Cortex of kidney (tissue), 1 donor: ENCODE measurements at places on chromosomes 2 and 18.

DNA sequence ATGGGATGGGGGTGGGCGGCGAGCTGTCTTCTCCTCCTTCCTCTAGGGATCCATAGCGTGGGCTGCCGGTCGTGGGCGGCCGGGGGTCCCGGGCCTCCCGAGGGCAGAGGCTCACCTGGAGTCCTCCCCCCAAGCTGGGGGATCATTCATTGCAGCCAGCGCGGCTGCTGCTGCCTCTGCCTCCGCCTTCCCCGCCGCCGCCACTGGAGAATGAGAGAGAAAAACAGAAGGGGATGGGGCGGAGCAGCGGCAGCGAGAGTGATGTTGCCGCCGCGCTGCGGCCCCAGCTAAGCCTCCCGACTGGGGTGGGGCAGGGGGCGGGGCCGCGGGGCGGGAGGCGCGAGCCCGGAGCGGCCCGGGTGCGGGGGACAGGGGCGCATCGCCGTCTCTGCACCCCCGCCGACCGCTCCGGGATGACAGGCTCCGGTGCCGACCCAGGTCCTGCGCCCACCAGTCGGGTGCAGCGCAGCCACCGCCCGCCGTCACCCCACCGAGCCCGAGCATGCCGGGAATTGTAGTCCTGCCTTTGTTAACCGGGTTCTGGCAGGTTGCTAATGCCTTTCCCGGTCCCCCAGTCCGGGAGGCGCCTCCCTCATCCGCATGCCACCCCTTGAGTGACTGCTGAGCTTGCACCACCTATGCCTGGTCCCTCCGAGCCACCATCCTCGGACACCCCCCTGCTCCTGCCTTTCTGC lies at the start of gene KIF3C:
KIF3C (minus strand) TSS at position 225 of the 695 bp plus-strand sequence. CDS start 580 bp downstream, outside the sequence.
- no peak for DNase-seq

GRCh38 chr18:75739682-75740081 lies 312.2 kb upstream of the SMIM21 start:
- no peak for DNase-seq

- no peak for DNase-seq
Measured at GRCh38 chr18:59712311-59712710, 15.1 kb upstream of the CCBE1 start.

GRCh38 chr18:42730272-42730671 lies 385.2 kb downstream of the RIT2 start:
- no peak for DNase-seq

- no peak for DNase-seq
Measured at GRCh38 chr2:31253356-31254131, 19.6 kb downstream of the EHD3 start.

DNA sequence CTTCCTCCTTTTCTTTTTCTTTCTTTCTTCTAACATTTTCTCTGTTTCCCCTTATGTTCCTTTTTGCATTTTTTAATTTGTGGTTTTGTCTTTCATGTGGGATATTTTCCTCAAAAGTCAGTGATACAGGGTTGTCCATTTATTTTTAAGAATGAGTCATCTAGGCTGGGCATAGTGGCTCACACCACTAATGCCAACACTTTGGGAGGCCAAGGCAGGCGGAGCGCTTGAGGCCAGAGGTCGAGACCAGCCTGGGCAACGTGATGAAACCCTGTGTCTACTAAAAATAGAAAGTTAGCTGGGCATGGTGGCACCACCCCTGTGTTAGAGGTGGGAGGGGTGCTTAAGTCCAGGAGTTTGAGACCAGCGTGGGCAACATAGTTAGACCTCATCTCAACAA lies 35.8 kb downstream of the KATNAL2 start:
- DNase-seq, result no peak

- no peak for DNase-seq
Measured at GRCh38 chr2:52960881-52961280, 806.7 kb upstream of the CHAC2 start.

DNA sequence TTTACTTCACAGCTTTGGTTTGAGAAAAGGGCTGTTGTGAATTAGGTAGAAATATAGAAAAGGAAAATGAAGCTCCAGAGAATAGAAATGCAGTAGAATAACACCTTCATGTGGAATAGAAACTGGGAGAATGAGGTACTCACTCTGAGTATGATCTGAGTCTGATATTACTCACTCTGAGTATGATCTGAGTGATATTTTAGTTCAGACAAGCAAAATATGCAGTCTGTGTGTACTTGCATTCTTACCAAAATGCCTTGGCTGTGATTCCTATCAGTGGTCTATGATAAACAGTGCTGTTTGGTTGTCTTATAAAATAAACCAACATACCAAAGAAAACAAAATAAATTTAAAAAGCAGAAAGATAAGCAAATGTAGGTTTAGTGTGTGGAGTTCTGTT lies 487.6 kb downstream of the THSD7B start:
- DNase-seq, result no peak
